ENCODE measurements at places on chromosomes 12 and 14.

DNA sequence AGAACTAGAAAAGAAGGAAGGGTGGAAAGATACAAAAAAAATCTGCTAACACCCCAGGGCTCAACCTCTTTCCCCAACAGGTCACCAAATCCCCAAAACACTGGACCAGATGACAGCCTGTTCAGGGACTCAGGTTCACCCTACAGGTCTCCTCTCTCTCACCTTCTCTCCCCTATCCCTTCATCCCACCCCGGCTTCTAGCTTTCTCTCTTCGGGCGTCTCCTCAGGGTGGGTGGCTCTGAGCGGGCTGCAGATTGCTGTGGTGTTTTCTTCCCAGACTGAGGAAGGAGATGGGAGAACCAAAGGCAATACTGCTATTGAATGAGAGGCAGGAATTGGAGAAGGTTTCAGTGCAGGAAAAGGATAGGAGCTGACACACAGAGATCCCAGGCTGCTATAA lies 39.3 kb downstream of the ANO2 start:
- DNase-seq = no peak

DNA sequence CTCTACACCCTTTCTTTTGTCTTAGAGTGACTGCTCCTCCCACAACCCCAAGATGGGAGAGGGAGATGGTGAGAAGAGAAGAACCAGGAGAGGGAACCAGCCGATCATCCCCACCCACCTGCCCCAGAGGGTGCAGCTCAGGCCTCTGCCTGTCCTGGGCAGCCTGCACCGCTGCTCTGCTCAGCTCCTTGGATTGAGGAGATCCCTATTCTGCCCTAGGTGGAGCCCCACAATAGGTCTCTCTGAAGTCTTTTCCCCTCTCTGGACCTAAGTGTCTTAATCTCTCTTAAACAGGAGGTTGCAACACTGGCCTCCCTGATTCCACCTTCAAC lies 2.2 kb downstream of the ANKRD33 start:
- DNase-seq = no peak

GRCh38 chr14:64891839-64892375 lies 12.2 kb upstream of the SPTB start:
- DNase-seq = peak; percentile 91

DNA sequence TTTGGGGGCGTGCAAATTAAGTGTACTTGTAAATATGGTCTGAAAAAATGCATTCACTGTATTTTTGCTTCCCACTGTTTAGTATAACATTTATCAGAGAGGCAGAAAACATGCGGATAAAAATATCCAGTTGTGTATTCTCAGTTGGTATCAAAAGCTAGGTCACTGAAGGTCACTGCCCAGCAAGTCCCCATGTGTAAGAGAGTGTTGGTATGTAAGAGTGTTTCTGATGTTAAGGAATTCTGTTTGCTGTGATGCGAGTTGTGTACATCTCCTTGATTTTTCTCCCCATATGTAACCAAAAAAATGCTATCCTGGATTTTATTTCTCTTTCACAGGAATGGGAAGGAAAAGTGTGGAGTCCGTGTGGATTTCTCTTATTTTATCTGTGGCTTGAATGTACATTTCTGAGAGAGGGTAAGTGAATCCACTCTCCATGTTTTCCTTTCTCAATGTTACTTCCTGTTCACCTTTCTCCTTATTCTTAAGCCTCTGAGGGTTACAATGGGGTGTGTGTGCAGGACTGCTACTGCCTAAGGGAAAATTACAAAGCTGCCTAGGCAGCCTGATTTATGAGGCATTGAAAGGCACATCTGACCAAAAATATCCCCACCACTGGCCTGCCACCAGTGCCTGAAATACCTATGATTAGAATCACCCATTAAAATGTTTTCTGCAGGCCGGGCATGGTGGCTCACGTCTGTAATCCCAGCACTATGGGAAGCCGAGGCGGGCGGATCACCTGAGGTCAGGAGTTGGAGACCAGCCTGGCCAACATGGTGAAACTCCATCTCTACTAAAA lies 97.9 kb upstream of the USP44 start:
- no peak for DNase-seq

- peak; percentile 97 for DNase-seq
Observed at GRCh38 chr14:73809391-73809790, 42.2 kb upstream of the PTGR2 start.

DNA sequence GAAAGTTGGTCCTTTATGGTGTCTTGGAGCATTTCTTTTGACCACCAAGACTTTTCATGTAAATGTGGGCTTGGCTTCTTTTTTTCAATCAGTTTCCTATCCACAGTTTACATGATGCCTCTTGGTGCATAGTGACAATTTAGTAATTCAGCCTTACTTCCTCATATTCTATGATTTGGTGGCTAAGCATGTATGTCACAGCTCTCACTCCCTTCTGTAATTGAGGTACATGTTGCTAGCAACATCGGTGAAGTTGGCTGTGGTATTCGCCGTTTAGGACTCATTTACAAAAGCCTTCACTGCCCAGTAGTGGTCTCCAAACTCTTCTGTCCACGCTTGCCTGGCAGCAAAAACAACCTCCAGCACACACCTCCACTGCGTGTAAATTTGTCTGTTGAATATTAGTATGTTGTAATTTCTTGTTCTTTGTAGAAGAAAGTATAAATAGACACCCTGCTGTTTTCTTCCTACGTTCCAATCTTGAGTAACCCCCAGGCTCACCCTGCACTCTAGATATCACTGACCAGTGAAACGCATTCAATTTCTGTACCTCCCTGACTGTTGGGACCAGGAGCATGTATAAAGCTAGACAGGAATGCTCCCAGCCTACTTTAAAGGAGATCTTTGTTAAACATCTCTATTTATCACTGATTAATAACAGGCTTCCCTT lies 90.4 kb downstream of the PPP2R5C start:
- DNase-seq = no peak

All from NCI-H524 (cell line).